ENCODE measurements at places on chromosomes 1 and 21.

GRCh38 chr1:214568328-214568727, 16.9 kb upstream of the PTPN14 start:
- DNase-seq: no peak

- no peak for DNase-seq
Measured at GRCh38 chr1:46802901-46803574, 4.2 kb downstream of the CYP4B1 start.

DNA sequence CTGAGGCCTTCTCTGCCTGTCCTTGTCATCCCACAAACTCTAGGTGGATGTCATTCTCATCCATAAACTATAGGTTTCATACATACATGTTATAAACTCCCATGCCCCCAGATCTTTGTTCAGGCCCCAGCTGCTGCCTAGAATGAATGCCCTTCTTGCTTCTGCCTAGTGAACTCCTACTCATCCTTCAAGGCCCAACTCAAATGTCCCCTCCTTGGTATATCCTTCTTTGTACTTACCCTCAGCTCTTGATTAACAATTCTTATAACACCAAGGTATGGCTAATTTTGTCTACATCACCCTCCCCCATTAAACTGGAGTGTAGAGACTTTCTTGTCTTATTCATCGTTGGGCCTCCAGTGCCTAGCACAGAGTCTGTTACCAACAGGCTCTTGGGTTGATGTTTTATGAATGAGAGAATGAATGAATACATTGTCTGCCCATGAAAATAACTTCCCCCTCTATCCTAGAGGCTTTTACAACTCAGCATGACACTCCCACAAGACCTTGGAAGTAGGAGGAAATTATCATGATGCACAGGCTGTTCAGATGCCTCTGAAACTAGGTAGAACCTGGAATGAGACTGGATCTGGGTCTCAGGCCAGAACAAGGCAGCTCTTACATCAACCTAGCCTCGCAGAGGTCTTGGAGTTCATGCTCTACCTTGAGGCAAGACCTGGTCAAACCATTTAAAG, 26.9 kb downstream of the EPHB2 start:
- DNase-seq: no peak

DNA sequence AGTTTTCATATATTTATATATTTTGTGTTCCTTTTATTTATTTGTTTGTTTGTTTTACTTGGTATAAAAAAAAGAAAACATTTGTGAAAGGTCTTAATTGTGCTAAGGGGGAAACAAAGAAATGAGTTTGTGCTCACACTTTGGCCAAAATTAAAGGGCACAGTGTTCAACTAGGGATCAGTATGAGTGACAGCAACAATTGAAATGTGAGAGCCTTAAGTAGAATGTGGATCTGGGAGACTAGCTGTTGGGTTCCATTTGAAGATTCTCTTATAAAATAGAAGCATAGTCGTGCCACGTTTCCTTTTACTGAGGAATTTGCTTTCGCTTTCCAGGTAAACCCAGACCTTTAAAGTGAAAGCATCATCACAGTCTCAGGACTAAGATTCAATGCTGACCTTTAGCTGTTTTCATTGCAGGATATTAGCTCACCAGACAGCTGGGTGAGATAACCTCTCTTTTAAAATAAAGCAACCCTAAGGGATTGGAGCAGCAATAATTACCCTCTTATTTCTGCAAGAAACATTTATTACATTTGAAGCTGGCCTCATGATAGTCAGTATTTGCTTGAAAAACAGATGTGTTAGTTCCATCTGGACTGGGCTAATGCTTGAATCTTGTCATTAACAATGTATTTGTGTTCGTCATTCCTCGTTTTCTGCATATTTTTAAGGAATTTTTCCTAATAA, 37.1 kb upstream of the CD55 start:
- DNase-seq: no peak

GRCh38 chr1:113784104-113784779, 25.0 kb upstream of the PHTF1 start:
- no peak for DNase-seq

GRCh38 chr21:46021978-46022544, 40.5 kb downstream of the COL6A1 start:
- no peak for DNase-seq

DNA sequence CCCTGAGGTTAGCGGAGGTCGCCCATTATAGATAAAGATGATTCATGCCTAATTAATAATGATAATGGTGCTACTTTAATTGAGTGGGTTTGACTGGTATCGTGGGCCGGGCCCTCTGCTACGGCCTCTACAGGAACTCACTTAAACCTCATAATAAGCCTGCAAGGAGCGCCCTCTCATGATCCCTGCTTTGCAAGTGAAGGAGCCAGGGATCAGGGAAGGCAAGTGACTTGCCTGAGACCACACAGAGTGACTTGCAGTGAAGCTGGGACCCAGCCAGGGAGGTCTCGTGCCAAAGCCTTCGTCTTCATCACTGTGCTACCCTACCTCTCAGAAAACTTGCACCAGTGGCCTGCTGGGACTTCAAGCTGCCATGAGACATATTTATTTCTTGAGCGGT, 166.3 kb upstream of the KLHDC7A start:
- no peak for DNase-seq

GRCh38 chr1:168766568-168766967, 37.6 kb upstream of the DPT start:
- DNase-seq: no peak

- no peak for DNase-seq
Measured at GRCh38 chr21:26659182-26659581, 86.1 kb upstream of the CYYR1 start.

GRCh38 chr1:228365271-228366061, 41.2 kb downstream of the TRIM11 start:
- DNase-seq: no peak

DNA sequence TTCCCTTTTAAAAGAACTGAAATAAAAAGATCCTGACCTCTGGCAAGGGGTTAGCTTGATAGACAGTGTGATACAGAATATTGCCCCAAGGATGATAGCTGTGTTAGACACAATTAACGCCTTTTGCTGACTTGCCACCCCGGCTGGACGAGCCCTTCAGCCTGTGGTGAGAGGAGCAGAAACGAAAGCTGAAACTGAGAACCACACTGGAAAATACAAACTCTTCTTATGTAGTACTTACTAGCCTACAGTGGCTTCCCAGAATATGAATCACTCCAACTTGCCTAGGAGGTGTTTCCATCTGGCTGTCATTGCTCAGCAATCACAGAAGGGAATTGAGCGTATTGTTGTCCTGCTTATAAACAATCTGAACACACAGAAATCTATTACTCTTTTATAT, 22.9 kb downstream of the SAMSN1 start:
- DNase-seq: no peak

DNA sequence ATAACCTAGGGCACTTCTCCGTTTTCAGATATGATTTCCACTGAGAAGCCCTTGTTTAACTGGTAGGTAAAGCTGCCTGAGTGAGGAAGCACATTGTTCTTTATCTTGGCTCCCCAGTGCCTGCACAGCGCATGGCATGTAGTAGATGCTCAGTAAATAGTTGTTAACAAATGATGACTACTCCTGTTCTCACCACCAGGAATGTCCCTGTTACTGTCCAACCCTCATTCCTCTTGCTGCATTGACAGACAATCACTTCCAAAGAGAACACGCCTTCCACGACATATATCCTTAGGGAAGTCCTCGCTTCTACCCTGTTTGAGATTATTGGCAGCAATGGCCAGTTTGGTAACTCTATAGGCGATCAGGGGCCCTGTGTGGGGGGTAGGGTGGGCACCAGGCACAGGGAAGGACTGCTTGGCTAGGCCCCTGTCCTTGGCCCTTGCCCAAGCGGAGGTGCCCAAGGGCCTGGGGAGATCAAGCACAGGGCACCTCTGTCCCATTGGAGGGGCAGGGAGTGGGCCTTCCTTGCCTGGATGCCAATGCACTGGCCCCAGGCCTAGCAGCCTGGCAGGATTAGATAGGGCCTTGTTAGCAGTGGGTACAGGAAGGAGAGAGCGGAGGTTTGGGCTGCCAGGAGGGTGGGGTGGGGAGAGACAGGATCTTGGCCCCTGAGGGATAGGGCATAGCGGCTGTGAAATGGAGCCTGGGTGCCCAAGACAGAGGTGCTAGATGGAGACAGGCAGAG, 10.2 kb downstream of the NES start:
- DNase-seq: no peak

DNA sequence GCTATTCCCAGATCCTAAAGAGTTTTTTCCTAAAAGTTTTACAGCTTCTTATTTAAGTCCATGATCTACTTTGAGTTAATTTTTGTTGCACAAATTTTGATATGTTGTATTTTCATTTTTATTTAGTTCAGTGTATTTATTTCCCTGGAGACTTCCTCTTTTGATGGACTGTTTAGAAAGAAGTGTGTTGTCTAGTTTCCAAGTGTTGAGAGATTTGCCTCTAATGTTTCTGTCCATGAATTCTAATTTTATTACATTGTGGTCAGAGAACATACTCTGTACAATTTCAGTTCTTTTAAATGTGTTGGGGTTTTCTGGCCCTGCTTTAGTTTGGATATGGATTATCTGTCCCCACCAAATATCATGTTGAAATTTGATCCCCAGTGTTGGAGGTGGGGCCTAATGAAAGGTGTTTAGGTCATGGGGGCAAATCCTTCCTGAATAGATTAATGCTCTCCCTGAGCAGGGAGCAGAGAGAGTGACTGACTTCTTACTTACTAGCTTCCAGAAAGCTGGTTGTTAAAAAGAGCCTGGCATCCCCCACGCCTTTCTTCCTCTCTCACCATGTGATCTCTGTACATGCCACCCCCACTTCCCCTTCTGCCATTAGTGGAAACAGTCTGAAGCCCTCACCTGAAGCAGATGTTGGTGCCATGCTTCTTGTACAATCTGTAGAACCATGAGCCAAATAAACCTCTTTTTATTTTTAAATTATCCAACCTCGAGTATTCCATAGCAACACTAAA, 4.6 kb downstream of the CHD1L start:
- DNase-seq: no peak

GRCh38 chr1:226939438-226940028, 561 bp upstream of the COQ8A start:
- DNase-seq: peak; percentile 83

DNA sequence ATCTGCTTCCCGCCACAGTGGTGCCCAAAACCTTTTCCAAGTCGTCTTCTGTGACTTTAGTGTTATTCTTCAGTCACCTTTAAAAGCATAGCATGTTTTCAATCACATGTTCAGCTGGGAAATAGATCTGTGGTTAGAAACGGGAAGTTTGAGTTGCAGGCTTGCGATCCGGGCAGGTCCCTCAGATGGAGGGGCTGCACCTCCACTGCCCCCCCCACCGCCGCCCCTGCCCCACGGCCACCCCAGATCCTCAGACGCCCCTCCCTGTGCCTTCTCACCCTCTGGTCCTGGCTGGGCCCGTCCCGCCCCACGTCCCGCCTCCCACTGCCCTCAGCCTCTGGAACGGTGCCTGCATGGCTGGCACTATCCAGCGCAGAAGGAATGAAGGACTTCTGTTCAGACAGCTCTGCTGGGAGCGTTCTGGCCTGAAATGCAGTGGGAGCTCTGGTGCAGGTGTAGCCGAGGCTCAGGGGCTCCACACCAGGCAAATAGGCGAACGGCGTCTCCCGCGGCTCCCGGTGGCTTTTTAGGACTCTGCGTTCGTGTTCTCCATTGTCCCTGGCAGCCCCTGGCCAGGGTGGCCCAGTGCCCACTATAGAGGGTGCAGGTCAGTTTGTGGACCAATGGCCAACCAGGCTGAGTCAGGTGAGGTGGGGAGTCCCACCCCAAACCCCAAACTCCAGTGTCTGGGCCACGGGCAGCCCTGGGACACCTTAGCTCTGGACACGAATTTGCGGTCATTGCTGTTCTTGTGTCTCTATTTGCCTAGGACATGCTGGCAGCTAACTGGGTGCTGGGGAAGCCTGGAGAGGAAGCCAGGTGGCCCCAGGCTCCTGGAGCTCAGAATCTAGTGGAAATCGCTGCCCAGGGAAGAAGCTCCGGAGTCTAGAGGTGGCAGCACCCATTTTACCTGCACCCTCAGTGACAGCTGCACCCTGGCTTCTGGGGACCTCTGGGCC, 67.1 kb downstream of the FAAP20 start:
- no peak for DNase-seq

DNA sequence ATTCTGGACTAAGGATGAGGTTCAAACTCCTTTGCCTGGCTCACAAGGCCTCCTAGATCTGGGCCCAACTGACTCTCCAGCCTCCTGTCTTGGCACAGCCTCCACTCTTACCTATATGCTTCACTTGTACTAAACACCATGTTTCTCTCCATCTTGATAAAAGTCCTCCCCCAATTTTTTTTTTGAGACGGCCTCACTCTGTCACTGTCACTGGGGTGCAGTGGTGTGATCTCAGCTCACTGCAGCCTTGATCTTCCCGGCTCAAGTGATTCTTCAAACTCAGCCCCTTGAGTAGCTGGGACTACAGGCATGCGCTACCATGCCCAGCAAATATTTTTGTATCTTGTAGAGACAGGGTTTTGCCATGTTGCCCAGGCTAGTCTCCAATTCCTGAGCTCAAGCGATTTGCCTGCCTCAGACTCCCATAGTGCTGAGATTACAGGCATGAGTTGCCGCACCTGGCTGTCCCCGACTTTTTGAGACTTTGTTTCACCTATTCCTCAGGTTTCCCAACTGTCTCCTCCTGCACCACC, 39.7 kb downstream of the CD34 start:
- DNase-seq: no peak

DNA sequence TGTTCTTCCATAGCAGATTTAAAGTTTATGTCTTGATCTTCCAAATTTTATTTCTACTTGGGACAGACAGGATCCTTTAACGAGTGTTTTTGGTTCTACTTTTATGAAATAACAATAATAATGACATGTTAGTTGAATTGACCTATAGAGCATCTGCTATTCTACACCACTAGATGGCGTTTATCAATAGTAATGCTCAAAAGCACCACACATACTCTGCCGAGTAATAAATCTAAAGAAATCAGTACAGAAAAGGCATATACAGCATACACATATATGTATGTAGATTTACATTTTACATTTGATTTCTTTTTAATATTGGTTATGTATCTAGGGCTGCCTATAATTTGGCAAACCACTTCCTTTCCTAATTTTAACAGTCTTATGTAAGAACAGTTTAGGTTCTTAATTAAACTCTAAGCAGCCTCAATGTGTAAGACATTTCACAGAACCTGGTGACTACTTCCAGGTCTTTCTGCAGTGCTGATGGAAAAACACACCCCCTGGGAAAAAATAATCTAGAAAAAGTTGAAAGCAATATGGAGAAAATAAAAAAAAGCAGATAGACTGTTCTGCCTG, 5.9 kb upstream of the SIPA1L2 start:
- peak; percentile 58 for DNase-seq

DNA sequence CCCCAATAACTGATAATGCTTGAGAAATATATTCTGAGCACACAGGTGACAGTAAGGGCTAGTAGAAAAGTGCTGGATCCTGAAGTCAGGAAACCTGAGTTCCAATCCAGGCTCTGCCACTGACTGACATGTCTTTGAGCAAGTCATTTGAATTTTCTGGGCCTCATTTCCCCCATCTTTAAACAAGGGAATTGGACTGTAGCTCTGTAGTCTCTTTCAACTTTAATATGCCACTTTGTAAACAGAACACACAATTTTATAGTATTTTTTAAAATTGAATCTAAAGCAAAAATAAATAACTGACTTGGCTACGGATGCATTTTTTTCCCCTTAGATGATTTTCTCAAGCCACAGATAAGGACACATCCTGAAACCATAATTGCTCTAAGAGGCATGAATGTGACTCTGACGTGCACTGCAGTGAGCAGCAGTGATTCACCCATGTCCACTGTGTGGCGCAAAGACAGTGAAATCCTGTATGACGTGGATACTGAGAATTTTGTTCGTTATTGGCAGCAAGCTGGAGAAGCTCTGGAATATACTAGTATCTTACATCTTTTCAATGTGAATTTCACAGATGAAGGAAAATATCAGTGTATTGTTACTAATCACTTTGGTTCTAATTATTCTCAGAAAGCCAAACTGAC, 37.0 kb downstream of the LRIG2 start:
- peak; percentile 12 for DNase-seq

Data from NCI-H524 (cell line).